ENCODE measurements at places on chromosomes 12 and 14.

DNA sequence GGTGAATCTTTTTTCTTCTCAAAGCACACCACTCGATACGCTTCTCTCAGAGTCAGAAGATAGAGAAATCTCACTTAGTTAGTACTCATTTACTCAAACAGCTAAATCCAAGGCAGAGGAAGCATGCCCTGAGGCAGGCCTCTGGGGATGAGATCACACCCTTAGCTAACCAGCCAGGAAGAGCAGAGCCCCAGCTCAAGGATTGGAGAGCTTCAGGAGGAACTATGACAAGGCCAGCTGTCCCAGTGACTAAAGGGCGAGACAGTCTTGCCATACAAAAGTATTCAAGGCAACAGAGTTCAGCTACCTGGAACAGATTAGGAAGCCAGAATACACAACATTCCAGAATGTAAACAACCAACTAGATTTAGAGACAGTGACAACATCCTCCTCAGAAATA is 197.7 kb upstream of the CCDC196 start:
- no peak for DNase-seq

DNA sequence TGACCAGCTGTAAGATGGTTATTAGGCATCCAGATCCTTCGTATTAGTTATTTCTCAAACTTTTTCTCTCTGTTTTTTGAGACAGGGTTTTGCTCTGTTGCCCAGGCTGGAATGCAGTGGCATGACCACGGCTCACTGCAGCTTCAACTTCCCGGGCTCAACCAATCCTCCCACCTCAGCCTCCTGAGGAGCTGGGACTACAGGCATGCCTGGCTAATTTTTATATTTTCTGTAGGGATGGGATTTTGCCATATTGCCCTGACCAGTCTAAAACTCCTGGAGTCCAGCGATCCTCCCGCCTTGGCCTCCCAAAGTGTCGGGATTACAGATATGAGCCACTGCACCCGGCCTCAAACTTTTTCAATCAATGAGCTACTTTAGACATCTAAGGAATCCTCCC is 33.1 kb downstream of the FZD10 start:
- no peak for DNase-seq

DNA sequence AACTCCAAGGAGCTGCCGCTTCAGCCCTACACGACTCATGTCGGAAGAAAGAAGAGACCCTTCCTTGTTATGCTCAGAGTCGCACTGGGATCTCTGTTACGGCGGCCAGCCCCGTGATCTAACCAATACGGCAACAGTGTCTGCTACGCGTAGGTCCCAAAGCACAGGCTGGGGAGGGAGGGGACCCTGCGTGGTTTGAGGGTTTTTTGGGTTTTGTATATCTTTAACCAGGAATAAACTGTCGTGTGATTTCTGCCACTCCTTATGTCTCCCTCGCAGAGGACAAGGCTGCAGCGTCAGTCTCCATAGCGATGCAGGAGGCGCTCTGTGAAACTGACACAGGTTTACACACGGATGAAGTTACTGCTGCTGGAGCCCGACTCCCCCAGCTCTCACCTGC is 60.0 kb upstream of the DIO3 start:
- no peak for DNase-seq

DNA sequence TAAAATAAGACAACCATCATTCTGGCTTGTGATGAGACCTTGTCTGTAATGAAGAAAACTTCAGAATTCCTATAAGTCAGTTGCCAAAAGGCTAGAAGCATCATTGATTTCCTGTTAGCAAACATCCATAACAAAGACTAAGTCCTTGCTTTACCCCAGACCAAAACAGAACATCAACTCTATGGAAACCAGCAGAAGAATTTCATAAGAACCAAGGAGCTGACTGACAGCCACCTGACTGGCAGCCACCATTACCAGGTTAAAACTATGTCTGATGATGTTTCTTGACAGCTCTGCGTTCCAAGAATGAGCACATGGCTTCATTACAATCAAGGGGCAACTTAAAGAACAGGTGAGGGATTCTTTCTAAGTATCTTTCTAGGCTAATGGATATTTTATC is 29.3 kb downstream of the HECTD4 start:
- DNase-seq, result no peak

DNA sequence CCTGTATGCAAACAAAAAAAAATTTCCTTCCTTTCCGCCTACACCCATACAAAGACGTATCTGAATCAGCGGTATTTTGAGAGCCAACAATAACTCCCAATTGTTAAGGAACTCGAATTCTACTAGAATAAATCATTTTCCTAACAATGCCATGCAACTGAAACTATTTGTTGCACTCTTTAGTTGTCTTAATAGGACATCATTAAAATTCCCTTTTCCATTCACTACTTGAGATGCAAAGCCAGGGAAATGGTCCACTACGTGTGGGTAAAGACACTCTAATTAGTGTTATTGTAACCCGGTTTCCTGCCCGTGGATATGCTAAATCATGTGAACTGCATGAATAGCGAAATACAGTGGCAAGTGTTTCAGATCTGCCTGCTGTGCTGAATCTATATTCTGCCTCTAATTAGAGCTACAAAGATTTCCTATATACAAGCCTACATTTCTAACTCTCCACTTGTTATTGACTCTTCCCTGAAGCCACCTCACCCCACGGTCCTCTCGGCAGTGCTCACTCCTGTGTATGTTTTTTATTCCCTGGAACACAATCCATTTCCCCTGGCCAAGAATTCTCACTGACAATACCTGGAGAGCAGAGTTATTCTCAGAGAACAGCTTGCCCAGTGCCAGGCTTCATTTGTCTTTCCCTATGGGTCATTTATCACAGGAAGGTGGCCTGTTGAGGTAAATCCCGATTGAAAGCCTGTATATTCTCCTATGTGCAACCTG is 168.3 kb downstream of the PAWR start:
- DNase-seq, result no peak

GRCh38 chr12:121883315-121883660 is 5.3 kb upstream of the PSMD9 start:
- DNase-seq, result no peak

DNA sequence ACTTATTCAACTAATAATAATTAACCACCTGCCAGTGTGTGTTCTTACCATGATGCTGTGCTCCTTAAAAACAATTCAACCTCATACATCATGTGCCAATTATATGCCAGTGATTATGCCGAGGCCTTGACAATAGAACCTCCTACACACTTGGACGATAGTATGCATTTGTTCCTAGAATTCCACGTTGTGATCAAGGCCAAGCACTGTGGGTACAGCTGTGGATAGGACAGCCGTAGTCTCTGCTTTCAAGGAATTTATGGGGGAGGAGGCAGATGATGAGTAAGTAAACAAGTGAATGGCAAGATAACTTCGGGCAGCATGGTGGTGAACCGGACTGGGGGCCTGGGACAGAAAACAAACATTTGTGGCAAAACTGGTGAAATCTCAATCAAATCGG is 18.0 kb upstream of the MYO1H start:
- DNase-seq, result no peak

DNA sequence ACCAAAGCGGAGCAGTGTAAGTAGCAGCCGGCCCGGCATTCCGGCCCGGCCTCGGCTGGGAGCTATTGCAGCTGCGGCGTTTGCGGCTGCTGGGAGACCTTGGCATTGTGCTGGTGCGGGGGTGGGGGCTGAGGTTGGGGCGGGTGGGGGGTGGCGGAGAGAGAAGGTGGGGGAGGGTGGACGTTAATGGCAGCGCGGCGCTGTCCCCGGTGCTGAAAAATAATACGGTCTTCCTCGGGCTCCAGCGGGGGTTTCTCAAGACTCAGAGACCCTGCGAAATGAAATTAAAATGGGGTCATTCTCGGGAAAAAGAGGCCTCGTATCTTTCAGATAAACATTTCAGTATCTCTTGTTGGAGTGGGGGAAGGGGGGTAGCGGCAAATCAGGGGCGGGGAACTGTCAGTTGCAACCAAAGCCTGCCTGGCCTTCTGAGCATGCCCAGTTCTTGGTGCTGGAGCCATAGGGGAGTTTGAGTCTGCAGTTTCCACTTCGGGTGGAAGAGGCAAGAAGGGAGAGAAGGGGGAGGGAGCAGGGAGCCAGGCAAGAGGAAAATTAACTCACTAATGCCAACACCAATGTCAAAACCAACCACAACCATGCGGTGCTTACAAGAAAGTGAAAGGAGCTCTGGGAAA is 414 bp downstream of the UNC79 start:
- peak; percentile 70 for DNase-seq

GRCh38 chr12:31922341-31923062 is 36.7 kb upstream of the RESF1 start:
- no peak for DNase-seq

GRCh38 chr14:68574461-68574860 is 218.4 kb downstream of the ZFP36L1 start:
- DNase-seq, result no peak

- no peak for DNase-seq
Observed at GRCh38 chr12:6603095-6603567, 4.0 kb downstream of the CHD4 start.

DNA sequence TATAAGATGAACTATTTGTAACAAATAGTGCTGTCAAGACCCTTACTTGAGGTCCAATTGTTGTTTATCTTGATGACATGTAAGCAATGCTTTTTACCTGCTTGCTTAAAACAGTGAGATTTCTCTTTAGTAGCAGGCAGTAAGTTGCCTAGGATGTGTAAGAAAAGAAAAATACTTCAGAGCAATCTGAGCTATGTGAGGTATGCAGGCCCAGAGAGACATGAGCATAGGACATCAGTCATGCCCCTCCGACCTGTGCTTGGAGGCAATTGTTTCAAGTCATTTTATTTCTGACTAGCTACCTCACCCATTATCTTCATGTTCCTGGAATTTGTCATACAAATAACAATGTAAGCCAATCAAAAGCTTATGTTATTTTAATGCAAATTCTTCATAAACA is 930.6 kb upstream of the FBXO33 start:
- no peak for DNase-seq

DNA sequence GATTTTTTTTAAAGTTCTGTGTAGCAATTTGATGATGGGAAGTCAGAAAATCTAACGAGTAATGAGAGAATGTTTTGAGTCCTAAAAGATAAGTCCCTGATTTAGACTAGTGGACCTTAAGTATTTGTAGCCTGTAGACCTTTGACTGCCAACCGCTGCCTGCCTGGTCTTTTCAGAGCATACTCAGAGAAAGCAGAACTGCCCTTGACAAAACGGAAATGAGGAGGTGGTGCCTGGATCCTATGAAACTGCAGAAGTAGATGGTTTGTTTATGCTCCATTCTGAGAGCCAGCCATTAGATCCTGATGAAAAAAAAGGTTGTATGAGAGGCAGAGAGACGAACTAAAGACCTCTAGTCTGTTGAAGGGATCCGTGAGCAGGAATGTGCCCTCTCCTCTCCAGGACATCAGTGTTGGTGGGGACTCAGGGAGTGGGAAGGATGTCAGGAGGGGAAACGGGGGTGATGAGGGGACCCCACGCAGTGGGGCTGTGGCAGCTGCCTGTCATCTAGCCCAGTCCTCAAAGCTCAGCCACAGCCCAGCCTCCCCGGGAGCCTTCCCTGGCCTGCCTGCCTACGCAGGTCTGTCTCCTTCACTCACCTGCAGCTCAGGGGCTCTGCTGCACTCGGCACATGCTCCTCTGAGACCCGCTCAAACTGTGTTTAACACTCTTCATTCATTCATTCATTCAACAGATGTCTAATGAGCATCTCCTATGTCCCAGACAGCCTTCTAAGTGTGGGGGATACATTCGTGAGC is 447.5 kb downstream of the AACS start:
- no peak for DNase-seq

DNA sequence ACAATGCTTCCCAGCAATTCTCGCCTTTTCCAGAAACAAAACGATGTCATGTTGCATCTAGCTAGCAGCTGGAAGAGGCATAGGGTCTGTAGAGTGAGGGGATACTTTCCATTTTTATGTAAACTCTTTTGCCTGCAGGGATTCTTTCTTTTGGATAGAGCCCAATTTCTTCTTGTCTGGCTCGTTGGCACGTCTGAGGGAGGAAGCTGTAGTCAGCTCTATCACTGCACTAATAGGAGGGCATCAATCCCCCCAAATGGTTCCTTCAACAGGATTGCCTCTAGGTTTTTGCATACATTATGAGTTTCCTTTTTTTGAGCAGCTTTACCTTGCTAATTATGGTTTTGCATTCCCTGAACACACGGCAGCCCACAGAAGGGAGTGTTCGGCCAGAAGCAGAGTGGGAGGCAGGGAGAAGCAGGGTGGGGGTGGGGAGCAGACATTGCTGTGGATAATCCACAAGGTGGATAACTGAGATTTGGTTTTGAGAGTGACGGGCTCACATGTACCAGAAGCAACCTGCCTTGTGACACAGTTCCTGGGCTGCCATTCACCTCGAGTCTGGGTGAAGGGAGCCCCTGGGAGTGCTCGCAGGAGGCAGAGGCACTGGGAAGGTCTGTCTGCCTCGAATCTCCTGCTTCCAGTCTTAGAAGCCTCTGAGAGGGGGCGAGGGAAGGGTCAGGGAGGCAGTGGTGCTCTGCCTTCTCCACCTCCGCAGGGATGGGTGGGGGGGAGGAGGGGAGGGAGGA is 24.5 kb downstream of the LRTM2 start:
- DNase-seq, result no peak

DNA sequence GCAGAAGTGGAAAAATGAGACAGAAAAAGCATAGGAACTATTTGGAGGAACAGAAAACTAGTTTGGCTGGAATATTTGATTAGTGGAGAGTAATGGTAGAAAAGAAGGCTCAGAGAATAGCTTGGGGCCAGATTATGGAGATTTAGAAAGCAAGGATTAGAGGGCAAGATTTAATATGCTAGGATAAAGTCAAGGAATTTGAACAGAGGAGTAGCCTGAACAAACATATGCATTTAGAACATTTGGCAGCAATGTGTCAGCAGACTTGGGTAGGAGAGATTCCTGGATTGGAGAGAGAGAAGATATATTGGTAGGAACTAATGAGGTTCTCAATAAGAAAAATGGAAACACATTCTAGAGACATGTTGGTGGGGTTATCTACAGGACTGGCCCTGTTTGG is 229.2 kb upstream of the PKP2 start:
- DNase-seq, result no peak

DNA sequence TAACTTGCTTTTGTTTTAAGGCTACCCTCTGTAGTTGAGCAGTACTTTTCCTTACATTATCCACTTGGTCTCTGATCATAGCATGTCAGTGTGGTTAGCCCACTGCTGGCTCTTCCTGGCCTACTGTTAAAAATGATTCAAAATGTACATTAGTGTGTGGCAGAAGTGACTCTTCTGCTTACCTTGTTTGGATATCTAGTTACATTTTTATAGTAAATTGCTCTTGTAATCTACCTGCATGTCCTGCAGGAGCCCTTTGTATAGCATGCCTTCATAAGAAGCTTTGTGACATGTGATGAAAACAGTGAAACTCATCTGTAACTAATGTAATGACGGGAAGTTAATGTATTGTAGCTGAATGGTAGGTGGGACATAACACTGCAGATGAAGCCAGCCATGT is 8.1 kb downstream of the SPATS2 start:
- no peak for DNase-seq

DNA sequence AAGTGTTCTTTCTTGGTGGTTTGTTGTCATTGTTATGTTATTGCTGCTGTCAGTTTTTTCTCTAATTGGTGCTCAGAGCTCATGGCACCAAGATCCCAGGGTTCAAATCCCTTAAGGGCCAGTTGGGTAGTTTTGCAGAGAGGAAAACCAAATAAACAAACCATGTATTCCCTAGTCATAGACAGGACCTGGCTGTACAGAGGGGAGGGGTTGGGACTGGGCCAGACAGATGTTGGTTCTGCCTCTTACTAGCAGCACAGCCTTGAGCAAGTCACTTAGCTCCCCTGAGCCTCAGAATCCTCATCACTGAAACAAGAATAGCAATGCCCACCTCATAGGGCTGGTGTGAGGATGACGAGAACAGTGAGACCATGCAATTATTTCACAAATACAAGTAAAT is 53.4 kb downstream of the LTBP2 start:
- no peak for DNase-seq

GRCh38 chr12:78966062-78966461 is 101.5 kb downstream of the SYT1 start:
- DNase-seq, result no peak
